Inflammatory macrophage treated with lipopolysaccharide for 4 hours (primary cell): ENCODE measurements at places on chromosomes 2 and 18.

DNA sequence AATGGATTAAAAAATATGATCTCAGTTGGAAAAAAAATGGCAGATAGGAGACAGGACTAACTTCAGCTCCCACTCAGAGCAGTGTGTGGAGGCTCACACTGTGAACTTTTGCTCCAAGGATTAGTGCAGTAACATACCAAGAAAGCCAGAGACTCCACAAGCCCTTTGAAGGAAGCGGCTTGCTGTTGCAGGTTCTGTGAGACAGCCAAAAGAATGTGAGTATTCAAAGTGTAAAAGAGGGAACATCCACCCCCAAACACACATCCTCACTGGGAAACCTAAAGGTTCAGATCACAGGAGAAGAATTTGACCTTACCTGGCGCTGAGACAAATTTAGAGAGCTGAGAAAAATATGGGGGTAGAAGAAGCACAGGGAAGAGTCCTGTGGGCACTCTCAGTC is 77.5 kb downstream of the FAM171B start:
- DNase-seq, result no peak

DNA sequence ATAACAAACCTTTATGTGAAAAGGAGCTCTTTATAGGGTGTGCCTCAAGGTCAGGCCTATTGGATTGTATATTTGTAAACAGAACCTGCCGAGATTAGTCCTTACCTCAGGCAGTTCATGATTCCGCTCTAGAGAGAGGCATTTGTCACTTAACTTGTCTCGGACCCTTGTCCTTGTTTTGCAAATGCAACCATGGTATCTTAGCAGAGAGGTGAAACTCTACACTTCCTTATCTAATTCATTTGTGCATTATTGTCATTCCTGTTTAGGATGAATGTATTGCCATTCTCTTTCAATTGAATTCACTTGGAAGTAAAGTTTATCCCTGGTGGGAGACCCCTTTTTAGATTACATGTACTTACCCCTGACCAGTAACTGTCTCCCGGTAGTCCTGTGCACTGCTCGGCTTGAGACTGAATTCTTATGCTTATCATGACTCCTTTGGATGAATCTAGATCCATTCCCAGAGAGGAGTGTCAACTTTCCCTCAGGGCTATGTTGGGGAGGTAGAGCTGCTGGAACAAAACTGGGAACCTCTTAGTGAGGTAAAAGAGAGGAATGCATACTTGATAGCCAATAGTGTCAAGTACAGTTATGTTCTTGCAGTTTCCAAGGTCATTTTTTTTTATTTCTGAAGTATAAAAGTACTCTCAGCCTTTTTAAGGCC is 46.6 kb downstream of the SGPP2 start:
- no peak for DNase-seq

DNA sequence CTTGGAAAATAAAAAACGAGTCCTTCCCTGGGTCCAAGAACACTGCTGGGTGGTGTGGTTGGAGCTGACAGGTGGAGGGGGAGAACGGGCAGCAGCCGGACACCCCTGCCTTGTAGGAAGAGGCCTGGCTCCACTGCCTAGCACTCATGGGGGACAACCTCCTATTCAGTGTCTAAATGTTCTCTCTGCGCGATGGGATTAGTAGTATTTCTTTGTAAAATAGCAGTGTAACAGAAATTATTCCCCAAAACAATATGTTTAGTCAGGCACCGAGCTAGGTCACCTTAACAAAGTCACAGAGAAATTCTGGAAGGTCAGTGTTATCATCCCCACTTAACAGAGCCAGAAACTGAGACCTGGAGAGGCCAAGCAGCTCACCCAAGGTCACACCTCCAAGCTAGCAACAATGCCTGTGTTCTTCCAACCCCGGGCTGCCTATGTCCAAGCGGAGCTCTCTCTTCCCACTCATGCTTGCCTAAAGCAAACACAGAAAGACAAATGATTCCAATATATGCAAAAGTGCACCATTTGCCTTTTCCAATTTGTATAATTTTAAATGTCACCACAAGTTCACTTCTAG is 68.0 kb downstream of the STEAP3 start:
- no peak for DNase-seq

GRCh38 chr2:23599667-23600066 is 214.7 kb downstream of the KLHL29 start:
- DNase-seq, result no peak

- DNase-seq, result peak; percentile 43
Observed at GRCh38 chr2:109613081-109613921, 465 bp downstream of the SEPTIN10 start.

DNA sequence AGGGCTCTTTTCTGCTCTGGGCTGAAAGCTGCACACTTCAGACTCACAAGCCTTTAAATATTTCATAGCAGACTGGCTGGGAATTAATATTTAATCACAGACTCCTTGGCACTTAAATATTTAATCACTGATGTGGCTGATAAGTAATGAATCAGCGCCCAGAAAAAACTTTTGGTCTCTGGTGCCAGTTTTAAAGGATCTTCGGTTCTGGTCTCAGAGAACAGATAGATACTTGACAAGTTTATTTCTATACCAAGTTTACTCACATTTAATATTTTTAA is 201.2 kb downstream of the MYCN start:
- no peak for DNase-seq

- peak; percentile 91 for DNase-seq
Observed at GRCh38 chr2:57429831-57430230, 616.8 kb upstream of the VRK2 start.

DNA sequence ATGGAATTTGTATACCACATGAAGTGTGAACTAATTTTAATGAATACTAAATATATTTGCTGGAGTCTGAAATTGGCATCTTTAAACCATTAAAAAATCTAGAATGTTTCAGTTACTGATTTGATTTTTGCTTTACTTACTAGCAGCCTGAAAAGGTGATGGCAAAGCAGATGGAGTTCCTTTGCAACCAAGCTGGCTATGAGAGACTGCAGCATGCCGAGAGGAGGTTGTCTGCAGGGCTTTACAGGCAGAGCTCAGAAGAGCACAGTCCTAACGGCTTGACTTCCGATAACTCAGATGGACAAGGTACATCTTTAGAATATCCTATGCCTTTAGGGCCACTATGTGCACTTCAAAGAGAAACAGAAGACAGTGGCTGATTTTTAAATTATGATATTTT is 36.5 kb downstream of the NAB1 start:
- DNase-seq, result no peak

DNA sequence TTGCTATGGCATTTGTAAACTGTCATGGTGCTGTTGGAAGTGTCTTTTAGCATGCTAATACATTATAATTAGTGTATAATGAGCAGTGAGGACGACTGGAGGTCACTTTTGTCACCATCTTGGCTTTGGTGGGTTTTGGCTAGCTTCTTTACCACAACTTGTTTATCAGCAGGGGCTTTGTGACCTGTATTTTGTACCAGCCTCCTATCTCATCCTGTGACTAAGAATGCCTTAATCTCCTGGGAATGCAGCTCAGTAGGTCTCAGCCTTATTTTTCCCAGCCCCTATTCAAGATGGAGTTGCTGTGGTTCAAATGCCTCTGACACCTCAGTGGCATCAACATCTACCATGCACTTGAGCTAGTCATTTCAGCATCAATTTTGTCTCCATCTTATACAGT is 29.7 kb downstream of the LYPD6 start:
- no peak for DNase-seq

GRCh38 chr2:188410504-188411235 is 119.0 kb downstream of the GULP1 start:
- DNase-seq, result no peak

DNA sequence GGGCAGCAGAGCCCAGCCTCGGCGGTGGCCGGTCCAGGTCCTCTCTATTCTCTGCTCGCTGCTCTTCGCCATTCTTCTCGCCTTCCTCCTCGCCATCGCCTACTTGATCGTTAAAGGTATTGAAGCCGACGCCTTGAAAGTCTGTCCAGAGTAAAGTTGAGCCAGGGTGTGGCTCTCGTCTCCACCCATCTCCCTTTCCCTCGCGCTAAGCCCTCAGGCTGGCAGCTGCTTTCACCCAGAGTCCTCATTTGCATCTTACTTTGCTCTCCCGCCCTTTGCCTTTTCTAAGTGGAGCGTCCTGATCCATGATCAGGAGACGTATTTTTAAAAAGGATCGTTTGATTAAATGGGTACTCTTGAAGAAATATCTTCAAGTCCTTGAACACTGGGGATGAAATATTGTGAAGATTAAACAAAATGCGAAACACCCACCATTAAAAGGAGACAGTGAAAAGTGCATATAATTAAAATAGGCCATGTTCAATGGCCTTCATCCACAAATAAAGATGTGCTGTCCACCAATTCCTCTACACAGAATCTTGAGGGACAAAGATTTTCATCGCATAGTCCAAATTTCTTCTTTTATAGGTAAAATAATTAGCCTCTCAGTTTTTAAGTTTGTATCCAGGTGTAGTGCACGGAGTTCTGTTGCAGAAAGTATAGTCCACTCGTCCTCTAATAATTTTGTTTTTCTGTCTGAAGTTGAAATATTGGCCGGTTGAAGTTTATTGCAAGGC is 657 bp downstream of the ARL6IP6 start:
- peak; percentile 64 for DNase-seq

GRCh38 chr2:126766969-126767296 is 111.0 kb downstream of the GYPC start:
- no peak for DNase-seq

- peak; percentile 97 for DNase-seq
Observed at GRCh38 chr2:117980783-117981676, 32.8 kb downstream of the CCDC93 start.

GRCh38 chr2:29405707-29406106 is 290.5 kb downstream of the CLIP4 start:
- DNase-seq, result no peak

DNA sequence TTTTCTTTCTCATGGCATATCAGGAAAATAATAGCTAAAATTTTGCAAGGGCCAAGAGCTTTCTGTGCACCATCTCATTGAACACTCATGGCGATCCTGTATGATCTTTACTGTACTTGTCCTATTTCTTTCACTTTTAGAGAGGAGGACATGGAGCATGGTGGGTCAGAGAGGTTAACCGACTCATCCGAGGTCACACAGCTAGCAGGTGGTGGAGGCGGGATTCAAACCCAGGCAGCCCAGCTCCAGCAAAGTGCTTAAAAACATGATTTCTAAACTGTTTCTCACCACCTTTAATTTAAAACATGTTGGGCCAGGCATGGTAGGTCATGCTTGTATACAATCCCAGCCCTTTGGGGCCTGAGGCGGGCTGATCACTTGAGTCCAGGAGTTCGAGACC is 6.4 kb downstream of the NGEF start:
- DNase-seq, result no peak

GRCh38 chr2:214217136-214217535 is 193.7 kb upstream of the VWC2L start:
- DNase-seq, result no peak

GRCh38 chr2:191321861-191322662 is 76.9 kb downstream of the MYO1B start:
- DNase-seq, result peak; percentile 14

GRCh38 chr2:239539776-239540100 is 138.9 kb upstream of the HDAC4 start:
- DNase-seq, result no peak

GRCh38 chr18:60978338-60978737 is 354.9 kb upstream of the CDH20 start:
- DNase-seq, result no peak

DNA sequence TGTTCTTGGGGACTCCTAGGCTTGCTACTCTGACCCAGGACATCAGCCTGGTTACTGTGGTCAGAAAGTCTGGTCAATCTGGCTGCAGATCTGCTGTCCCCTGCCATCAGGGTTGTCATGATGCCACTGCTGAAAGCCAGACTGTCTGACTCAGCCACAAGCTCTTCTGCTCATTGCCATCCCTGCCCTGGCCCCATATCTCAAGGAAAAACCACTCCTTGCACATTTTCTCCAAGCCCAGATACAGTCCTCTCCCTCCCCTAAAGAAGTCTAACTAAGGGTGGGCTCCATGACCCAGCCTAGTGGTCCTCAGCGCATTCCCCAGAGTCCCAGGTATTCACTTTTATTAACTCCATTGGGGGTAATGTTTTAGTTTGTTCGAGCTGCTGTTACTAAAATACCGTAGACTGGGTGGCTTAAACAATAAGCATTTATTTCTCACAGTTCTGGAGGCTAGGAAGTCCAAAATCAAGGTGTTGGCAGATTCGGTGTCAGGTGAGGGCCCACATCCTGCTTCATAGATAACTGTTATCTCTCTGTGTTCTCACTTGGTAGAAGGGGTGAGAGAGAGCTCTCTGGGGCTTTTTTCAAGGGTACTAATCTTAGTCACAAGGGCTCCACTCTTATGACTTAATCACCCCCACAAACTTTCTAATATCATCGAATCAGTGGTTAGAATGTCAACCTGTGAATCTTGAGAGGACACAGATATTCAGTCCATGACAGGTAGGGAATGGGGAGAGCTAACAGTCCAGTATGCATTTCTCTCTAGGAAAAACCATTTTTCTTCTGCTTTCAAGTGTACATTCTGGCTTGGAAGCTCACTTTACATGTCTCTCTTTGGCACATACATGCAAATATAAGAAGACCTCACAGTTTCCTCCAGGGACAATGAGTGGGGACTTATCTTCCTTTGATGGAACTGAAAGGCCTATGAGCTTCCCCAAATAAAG is 94.8 kb upstream of the CXCR4 start:
- DNase-seq, result peak; percentile 37
